CD4-positive, CD25-positive, alpha-beta regulatory T cell (primary cell): ENCODE measurements at places on chromosomes 6 and 20. TPM values are rescaled to one million over a fixed set of nuclear protein-coding genes. Genes with fewer than 3 reads are reported as not detected.

PDE7B gene
- 0.25 TPM for total RNA-seq

DNA sequence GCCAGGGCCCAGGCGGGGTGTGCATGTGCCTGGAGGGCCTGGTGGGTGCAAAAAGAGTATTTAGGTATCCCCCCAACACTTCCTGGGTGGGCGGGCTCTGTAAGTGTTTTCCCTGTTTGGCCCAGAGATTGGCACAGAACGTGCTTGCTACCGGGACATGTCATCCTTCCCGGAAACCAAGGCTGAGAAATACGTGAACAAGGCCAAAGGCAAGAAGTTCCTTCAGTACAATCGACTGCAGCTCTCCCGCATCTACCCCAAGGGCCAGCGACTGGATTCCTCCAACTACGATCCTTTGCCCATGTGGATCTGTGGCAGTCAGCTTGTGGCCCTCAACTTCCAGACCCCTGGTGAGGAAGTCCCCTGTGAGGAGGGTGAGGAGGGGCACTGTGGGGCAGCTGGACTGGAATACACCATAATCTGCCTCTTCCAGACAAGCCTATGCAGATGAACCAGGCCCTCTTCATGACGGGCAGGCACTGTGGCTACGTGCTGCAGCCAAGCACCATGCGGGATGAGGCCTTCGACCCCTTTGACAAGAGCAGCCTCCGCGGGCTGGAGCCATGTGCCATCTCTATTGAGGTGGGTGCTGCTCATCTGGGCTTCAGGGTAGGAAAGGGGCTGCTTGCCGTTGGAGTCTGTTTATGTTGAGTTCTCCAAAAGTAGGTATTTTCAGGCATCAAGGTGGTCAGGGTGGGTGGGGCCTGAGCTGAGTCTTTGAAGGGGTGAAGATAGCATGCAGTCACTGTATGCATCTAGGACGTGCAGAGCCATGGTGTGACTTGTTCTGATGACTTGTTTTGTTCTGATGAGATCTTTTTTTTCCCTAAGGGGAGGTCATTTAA, 35.2 kb downstream of the PLCG1 start:
- no peak for DNase-seq

- no peak for DNase-seq
Observed at GRCh38 chr20:36262440-36262839, 26.2 kb downstream of the AAR2 start.

DNA sequence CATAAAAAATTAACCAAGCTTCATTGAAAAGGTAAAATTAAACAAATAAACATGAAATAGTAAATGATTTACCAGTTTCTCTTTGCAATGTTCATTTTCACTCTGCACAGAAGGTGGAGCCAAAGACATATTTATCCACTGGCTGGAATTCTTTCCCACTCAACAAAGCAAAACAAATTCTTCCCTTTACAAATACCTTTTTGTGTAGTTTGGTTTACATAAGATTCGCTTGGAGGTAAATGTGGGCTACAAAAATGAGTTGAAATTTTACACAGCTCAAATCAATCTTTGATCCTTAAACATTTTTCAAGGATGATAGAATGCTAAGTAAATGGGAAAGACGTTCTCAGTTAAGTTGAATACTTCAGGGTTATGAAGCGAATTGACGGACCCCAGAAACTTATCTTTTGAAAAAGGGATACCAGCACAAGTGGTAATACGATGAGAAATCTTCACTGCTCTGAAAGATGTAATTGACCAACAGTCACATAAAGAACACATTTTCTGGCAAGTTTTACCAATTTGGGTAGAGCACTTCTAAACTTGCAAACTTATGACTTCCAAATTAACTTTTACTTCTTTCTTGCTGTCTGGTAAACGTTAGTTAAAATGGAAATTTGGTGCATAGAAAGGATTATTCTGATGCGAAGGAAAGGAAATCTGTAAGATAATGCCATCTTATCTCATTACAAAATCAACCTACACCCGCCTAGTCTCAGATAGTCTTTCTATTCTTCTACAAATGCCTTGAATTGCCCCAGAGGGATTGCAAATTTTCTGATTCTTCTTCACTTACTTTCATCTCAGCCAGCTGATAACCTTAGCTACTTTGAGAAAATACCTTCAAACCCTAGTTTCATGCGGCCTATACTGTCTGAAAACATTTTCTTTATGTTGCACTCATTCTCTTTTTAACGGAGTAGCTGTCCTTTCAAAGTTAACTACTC, 4.7 kb upstream of the GJA1 start:
- no peak for DNase-seq

DNA sequence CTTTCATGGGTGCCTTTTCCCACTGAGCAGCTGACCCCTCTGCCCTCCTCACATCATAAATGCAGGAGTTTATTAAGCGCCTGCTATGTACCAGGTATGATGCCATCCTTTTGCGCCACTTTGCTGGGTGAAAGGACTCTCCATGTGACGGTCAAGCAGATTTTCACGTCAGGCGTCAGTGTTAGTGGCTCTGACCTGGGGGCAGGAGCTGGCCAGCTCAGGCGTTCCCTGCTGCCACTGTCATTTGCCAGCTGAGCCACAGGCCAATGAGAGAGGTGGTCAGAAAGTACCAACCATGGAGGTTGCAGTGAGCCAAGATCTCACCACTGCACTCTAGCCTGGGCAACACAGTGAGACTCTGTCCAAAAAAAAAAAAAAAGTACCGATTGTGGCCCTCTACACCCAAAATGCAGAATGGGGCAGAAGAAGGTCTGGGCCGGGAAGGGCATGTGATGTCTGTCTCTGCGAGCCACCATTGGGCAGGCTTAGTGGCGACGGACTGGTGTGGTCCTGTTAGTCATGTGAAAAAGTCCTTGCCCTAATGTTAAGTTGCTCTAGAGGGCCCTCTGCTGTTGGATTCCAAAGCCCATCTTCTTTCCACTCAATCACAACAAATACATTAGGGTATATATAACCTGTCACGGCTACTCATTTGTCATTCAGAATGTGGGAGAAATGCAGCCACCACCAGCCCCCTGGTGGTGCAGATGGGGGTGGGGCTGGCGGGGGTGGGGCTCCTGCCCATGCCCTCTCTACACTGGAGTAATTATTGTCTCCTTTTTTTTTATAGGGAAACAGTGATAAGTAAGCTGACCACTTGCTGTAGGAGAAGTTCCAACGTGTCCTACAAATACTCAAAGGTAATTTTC, 18.4 kb upstream of the SLC22A1 start:
- peak; percentile 5 for DNase-seq

- DNase-seq: no peak
Observed at GRCh38 chr6:139580592-139581484, 206.4 kb upstream of the CITED2 start.

DNA sequence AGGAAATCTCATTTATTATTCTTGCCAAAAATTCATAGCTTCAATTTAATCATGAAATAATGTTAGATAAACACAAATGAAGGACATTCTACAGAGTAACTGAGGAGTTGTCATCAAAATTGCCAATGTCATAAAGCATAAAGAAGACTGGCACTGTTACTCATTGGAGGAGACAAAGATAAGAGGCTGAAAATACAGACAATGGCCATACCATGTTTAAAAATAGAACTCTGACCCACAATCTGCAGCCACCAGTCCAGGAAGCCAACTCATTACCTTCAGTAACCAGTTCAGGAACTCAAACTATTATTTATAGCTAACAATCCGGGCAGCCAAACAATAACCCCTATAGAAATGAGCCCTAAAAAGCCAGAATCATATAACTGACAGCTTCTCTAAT, 795.6 kb downstream of the TENT5A start:
- DNase-seq: no peak
